Fibroblast of mammary gland (primary cell): ENCODE measurements at places on chromosomes 7 and 10.
A peak's percentile ranks its signal among the peaks of the same experiment; 100 is the strongest.

DNA sequence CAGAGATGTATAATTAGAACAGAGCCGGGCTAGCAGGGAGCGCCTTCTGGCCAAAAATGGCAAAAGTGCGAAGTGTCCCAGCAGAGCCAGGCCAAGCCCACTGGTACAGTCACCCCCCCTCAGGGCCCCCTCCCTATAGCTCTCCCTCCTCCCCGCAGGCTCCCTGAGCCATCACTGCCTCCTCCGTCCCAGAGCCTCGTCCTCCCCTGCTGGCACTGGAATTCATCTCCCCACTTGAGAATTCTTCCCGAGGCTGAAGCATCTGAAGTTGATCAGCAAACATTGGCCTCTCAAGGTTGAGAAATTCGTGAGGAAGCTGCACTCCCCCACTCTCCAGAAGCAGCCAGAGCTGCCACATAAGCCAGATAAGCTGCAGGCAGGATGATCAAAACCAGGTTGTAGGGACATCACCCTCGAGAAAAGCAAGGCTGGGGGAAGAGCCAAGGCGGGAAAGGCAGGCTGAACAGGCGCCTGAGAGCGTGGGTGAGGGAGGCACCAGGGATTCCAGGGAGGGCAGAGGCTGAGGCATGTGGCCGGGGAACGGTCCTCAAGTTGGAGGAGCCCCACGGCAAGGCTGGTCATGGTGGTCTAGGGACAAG, 23.4 kb downstream of the CAMK2G start:
- peak; percentile 87 for DNase-seq

- DNase-seq: peak; percentile 96
Measured at GRCh38 chr7:79420464-79420863, 33.0 kb downstream of the MAGI2 start.

DNA sequence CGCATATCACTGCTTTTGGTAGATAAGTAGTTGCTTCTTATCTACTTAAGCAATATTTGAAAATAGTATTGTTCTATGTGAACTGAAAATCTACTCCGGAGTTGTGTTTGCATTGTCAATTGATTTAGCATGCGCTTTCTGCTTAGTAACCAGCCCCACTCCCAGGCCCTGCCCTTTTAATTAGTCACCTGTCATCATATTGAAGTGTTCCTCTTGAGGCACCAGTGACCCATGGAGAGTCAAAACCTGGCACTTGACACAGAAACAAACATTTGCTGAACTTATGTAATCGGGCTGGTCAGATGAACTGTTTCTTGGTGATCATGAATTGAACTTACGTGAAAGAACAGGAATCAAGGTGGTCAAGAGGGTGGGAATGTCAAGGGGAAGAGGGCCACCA, 27.8 kb upstream of the CDHR3 start:
- DNase-seq: no peak

DNA sequence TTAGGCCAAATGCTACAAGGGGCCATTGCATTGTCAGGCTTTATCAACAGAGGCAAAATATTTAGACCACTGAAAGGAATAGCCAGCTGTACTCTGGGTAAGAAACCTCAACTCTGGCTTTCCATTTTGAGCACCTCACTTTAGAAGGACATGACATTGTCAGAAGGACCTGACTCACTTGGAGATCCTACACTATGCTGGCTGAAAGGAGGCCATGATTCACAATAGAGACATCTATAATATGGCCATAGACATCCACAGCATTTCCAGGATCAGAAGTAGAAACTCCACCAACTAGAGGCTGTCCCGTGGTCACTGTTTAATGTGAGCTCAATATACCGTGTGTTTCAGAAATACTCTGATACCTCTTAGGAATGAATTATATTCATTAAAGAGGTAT, 140.9 kb downstream of the BTAF1 start:
- DNase-seq: no peak

DNA sequence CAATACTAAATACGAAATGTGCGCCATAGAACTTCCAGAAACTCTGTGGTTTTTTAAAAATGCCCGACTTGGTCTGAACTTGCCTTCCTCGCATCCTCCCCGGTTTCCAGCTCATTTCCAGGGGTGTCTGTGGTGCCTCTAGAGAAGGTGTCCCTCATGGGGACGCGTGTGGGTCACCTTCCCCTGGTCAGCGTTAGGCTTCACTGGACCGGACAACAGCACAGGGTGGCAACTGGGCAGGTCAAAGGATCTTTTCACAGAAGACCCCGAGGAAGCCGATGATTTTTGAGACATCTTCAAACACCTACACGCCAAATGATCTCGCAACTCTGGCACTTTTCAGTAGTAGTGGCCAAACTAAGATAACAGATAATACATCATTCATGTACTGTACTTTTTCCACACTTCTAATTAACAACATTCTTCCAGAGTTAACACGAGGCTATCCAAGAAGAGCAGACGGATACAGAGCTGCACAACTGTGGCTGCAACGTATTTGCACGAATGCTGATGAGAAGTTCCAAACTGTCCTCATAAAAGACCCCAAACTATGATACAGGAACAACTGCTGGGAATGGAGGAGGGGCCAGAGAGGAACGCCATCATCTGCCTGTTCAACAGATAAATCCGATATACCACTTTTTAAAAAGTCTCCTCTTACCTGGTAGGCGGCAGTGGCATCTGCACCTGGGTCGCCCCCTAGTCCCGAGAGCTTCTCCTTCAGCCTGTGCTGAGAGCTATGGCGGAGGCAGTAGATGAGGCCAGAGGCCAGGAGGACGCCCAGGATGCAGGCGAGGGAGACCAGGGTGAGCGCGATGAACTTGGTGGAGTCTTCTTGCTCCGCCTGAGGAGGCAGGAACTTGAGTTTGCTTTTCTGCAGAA, 345.5 kb downstream of the DNAJB6 start:
- no peak for DNase-seq

- DNase-seq: no peak
Measured at GRCh38 chr7:50791363-50791937, 8.8 kb upstream of the GRB10 start.

- no peak for DNase-seq
Measured at GRCh38 chr7:153628825-153629224, 423.4 kb upstream of the DPP6 start.

DNA sequence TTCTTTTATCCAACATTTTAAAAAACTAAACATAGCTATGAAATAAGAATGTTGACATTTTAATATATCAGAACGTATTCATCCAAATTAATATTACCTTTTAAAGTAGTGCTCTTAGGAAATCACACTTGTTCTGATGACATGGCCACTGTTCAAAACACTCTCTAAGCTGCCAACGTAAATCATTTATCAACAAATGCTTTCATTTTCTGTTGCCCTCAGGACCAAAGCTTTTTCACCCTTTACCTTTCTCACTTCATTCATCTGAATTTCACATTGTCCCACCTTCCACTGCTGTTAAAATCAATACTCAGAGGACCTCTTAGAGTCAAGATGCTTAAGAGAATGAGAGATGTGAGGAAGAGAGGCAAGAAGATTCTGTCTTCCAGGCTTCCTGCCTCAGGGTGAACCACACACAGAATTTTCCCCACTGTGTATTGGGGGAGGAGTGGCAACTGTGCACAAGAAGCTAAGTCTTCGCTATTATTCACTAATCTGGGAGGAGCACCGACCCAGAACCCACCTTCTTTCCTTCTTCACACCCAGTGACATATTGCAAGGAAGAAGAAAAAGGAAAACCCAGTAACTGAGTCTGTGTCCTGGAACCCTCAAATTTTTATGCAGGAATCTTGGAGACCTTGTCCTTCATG, 21.0 kb downstream of the HIBADH start:
- DNase-seq: peak; percentile 10

- peak; percentile 37 for DNase-seq
Measured at GRCh38 chr10:14086596-14086995, 244.1 kb downstream of the FRMD4A start.

GRCh38 chr10:33355274-33355673, 20.8 kb upstream of the NRP1 start:
- no peak for DNase-seq

DNA sequence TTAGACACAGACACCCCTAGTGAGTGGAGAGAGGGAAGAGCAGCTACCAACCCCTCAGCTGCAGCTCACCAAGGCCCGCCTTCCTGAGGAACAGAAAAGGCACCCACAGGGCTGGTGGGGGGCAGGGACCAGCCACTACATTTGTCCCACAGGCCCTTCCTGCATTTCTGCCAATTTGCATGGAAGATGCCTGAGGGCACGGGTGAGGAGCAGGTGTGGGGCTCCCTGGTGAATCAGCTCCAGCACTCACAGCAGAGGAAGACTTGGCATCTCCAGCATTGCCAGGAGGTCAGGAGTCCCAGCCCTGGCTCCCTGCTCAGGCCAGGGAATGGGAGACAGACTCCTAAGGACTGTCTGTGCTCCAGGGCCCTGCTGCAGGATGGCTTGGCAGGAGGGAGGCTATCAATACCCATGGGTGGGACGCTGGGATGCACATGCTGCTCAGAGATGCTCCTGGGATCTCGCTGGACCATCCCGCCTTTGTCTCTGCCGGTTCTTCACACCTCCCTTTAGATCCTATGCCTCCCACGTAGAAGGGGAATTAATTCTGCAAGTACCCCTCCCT, 109.7 kb downstream of the SLIT1 start:
- no peak for DNase-seq

GRCh38 chr7:20282959-20283358, 47.7 kb upstream of the ITGB8 start:
- DNase-seq: no peak

GRCh38 chr7:140176122-140176701, 571 bp downstream of the KDM7A start:
- no peak for DNase-seq

GRCh38 chr10:59099481-59099880, 77.0 kb upstream of the PHYHIPL start:
- peak; percentile 67 for DNase-seq

- no peak for DNase-seq
Measured at GRCh38 chr7:42024537-42024936, 212.5 kb downstream of the GLI3 start.

DNA sequence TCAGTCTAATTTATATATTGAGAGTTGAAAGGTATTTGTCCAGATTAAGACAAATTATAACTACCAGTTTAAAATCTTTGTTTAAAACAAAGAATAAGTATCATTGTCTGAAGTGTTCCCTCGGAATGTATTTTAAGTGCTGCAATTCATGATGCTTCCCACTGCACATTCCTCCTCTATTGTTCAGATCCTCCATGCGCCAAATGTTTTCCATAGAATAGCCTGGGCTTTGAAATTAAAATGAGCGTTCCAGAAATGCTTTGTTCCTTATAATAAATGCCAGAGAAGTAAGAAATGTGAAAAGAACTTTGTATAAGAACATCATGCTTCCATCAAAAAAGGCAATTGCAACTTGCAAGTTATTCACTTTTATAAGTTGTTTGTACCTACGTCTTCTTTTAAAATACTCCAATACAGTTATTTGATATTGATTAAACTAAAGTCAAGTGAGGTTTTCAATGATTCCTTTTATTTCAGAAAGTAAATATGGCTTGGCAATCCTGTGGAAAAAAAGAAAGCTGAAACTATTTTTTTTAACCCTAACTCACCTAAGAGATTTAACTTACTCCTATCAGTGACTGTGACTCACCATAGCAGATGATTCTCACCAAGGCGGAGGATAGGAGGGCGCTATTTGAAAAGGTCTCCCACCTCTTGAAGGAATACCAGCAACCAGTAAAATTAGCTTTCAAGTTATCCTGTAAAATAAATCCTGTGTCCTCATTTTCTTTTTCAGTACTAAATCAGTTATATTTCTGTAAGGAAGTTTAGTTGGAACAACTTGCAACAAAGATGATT, 85.8 kb downstream of the CTNNA3 start:
- no peak for DNase-seq

DNA sequence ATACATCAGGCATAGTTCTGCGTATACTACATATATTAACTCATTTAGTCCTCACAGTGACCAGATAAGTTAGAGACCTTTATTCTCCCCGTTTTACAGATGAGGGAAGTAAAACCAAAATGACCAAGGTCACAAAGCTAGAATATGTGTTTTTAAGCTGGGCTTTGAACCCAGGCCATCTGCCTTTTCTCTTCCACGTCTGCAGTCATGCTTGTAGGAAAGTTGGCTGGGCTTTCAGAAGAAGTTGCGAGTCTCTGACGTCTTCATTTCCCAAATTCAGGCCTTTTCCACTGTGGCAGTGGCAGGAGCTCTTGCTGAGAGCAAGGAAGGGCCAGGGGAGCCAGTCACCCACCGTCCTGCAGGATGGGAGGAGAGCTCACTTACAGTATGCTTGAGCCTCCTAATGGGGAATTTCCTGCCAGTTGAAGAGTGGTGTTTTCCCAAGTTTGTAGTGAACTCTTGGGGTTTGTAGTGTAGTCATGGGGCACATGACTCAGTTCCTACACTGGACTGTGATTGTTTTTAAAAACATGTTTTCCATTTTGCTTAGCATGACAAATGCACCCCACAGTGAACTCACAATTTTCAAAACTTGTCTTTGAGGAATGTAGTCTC, 34.2 kb downstream of the CYP17A1 start:
- peak; percentile 98 for DNase-seq

DNA sequence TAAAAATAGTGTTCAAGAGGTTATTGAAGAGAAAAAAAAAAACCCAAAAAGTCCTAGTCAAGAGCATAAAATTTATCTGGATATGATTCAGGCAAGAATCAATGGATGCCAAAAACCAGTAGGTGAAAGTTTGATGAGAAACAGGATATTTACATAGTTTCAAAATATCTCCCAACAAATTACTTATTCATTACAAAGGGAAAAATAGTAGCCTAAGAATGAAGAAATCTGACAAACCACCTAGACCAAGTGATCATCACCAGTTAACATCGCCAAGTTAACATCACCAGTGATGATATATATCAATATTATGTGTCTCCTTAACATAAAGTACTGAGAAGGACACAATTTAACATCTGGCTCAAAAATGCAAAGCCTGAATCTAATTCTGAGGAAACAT, 85.2 kb downstream of the RNLS start:
- peak; percentile 79 for DNase-seq

- DNase-seq: no peak
Measured at GRCh38 chr7:142337054-142338001, 79.5 kb upstream of the PRSS58 start.

- no peak for DNase-seq
Measured at GRCh38 chr7:116405810-116406209, 93.7 kb upstream of the CAV2 start.

DNA sequence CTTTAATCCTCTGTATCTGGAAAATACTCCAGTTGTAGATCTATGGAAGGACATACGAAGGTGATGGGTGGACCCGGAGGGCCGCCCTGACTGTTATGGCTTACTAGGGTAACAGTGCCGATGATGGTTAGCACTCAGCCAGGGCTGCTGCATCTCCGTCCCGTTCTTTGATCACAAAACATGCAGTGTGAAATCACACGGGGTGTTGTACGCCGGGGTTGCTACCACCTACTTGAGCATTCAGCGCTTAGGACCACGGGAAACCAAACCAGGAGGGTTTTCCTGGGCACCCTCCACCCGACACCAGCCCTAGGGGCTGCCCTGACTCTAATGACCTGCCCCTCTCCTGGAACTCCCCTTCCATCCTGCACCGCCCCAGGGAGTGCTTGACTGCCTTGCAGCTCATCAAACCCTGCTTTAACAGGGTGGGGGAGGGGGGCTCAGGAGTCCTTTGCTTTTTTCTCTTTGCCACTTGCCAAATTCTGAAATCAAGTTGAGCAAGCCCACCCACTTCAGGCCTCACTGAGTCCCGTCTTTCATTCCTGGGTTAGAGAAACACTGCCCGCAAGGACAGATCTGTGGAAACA, 20.4 kb downstream of the ZNF775 start:
- DNase-seq: no peak

- no peak for DNase-seq
Measured at GRCh38 chr10:69470463-69471384, 19.5 kb downstream of the TSPAN15 start.

GRCh38 chr7:96424411-96424810, 102.5 kb upstream of the SLC25A13 start:
- DNase-seq: no peak

GRCh38 chr7:137160236-137160635, 183.3 kb downstream of the PTN start:
- no peak for DNase-seq

- peak; percentile 36 for DNase-seq
Measured at GRCh38 chr10:90136731-90137316, 435.4 kb downstream of the KIF20B start.
